ENCODE measurements at places on chromosomes 4 and X. TPM values are rescaled to one million over a fixed set of nuclear protein-coding genes. Genes with fewer than 3 reads are reported as not detected.

CAMK2D gene
- total RNA-seq: 156 TPM

ARHGAP6 gene
- 1.8 TPM for total RNA-seq

SOX3 gene
- not detected for total RNA-seq

SPP1 gene
- total RNA-seq: 0.18 TPM

HELT gene
- not detected for total RNA-seq

PTCHD1 gene
- total RNA-seq: not detected

CCDC149 gene
- total RNA-seq: 7.0 TPM

RTL3 gene
- total RNA-seq: 1.1 TPM

STK32B gene
- total RNA-seq: 5.8 TPM

FHIP1A gene
- total RNA-seq: 0.18 TPM

USO1 gene
- 121 TPM for total RNA-seq

DNA sequence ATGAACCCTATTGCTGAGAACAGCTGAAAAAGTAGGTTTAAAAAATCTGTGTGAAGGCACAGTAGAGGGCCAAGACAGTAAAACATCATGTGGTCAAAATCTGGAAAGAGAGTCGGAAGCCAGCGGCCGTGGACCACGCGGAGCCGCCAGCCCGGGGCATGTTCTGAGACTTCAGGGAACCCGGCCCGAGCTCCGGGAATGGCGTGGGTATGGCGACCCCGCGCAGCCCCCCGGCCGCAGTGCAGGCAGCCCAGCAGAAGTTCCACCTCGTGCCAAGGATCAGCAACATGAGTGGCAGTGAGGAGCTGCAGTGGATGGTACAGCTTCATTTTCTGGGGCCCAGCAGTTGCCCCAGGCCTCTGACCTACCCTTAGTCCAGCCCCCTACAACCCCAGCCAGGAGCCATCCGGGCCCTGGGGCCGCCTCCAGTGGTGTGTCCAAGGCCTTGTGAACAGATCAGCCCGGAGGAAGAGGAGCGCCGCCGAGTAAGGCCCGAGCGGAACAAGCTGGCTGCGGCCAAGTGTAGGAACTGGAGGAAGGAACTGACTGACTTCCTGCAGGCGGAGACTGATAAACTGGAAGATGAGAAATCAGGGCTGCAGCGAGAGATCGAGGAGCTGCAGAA lies 94.2 kb downstream of the LARP1B start:
- no peak for DNase-seq

DNA sequence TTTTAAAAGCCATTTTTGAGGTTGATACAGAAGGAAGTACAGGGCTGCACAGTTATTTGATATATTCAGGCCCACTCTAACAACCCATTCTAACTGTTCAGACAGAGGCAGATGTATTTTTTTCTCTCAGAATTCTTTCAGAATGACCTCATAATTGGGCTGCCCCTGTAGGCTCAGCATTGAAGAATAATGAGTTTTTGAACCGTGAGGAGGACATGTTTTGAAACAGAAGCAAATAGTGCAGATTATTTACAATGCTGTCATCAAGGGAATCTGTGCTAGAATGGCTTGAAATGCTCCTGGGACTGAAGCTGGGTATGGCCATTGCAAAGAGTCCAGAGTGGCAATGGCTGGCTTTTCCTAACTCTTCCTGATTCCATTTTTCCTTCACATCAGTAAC lies 158.1 kb downstream of the SOX3 start:
- DNase-seq: no peak

- DNase-seq: no peak
Measured at GRCh38 chr4:17995165-17995564, 26.4 kb downstream of the LCORL start.

DNA sequence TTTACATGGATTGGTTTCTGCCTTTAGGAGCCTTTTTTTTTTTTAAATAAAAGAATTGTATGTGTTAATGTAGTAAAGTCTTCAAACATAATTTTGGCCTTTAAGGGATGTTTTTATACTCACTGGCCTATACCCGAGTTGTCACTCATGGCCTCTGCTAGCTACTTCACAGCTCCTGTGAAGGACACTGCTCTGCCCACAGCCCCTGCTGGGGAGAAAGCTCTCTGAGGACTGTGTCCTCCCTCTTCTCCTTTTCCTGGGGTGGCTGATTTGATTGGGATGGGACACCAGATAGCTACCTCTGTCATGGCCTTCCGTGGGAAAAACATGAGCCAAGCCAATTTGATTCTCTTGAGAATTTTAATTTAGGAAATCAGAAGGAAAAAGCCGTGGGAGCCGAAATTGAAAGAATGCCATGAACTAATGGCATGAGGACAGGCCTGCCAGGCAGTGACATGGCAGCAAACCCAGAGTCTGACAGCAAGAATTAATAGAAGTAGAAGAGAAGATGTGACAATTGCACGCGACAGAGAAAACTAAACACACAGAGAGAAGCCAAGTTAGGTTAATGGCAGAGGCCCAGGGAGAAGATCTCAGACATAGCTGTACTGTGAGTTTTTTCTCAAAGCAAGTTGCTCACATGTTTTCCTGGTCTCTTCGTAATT lies 81.4 kb downstream of the ARHGAP10 start:
- no peak for DNase-seq

DNA sequence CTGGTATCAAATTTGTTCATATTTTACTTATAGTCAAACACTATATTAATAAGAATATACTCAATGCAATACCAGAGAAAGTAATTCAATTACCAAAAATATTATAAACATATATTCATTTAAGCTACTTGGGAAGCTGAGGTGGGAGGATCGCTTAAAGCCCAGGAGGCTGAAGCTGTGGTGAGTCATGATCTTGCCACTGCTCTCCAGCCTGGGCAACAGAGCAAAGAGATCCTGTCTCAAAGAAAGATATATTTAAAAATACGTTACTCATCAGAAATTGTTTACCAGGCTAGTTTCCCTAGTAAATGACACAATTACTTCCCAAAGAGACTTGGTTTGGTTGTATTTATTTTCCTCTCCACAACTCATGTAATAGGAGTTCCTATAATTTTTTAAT lies 433.6 kb downstream of the GASK1B start:
- no peak for DNase-seq

DNA sequence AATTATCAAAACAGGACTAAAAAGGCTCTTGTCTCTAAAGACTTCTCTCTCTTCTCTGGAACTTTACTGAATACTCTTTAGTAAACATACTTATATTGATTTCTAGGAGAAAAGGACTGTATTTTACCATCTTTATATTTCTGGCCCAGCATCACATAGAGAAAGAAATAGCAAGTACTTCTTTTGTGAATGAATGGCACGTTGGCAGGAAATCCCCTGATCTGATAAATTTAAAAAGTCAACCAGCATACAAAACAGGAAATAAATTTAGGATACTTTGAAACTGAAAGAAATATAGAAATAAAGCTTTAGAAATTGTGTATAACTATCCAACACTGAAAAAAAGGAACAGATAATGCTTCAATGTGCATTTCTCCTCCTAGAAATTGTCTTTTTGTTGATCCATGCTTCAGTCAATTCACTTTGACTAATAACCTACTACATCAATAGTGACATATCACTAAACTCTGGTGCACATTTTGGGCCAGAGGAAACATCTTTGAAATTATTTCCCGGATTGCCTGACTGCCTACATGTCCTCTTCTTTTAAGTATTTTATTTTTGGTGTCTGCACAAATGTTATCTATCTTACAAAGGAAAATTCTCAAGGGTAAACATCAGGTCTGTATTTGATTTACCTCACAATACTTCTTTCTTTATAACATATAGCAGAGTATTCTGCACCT lies 183.5 kb upstream of the FSTL5 start:
- DNase-seq: no peak

DNA sequence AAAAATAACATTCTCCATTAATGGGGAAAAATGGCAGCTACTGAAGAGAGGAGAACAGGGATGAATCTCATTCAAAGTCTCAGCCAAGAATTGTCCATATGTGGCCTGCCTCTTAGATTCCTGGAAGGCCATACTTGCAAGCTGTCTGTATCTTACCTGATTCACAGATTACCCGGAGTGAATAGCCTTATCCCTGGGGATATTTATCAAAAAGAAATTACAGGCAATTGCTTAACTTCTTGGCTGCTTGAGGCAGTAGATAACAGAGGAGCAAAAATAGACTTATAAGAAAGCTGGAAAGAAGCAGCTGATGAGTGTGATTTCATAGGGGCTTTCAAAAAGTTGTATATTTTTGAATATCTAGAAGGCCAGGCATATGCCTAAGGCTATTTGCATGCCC lies 68.8 kb upstream of the PPP1R2C start:
- DNase-seq: no peak

GRCh38 chr4:22202975-22203710 lies 254.6 kb upstream of the KCNIP4 start:
- DNase-seq: no peak

- no peak for DNase-seq
Measured at GRCh38 chr4:1980561-1981041, 28.2 kb downstream of the NELFA start.

DNA sequence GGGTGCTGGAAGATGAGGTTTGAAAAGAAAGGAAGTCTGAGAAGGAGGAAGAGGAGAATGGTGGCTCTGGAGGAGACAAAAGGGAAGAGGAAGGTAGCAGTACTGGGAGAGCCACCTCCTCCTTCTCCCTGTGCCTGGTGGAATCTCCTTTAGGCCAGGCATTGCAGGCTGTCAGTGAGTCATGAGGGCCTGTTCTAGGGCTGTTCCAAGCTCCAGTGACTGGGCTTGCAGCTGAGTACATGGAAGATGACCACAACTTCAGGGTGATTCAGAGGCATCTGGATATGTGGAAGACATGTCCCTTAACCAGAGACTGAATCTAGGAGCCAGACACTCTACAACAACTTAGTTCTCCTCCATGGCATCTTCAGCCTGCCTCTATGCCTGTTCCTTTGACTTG lies 107.8 kb downstream of the EFNB1 start:
- DNase-seq: peak; percentile 92

DNA sequence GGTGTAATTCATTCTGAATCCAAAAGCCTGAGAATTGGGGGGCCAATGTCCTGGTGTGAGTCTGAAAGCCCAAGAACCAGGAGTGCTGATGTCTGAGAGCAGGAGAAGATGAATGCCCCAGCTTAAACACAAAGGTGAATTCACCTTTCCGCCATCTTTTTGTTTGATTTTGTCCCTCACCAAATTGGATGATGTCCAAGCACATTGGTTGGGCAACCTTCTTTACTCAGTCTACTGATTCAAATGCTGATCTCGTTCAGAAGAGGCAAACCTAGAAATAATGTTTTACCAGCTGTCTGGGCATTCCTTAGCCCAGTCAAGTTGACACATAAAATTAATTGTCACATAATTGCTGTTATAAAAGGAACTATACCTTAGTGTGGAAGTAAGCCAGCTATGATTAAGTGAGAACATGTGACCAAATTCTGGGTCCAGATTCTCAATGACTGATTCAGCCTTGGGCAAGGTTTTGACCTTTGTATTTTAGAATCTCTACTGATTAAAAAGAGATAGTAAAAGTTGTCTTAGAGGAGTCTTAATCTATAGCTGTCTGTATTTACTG lies 34.5 kb upstream of the SLC4A4 start:
- DNase-seq: no peak

- DNase-seq: no peak
Measured at GRCh38 chrX:68659786-68660185, 12.3 kb downstream of the STARD8 start.

GRCh38 chr4:108018040-108018883 lies 28.6 kb downstream of the HADH start:
- peak; percentile 77 for DNase-seq

DNA sequence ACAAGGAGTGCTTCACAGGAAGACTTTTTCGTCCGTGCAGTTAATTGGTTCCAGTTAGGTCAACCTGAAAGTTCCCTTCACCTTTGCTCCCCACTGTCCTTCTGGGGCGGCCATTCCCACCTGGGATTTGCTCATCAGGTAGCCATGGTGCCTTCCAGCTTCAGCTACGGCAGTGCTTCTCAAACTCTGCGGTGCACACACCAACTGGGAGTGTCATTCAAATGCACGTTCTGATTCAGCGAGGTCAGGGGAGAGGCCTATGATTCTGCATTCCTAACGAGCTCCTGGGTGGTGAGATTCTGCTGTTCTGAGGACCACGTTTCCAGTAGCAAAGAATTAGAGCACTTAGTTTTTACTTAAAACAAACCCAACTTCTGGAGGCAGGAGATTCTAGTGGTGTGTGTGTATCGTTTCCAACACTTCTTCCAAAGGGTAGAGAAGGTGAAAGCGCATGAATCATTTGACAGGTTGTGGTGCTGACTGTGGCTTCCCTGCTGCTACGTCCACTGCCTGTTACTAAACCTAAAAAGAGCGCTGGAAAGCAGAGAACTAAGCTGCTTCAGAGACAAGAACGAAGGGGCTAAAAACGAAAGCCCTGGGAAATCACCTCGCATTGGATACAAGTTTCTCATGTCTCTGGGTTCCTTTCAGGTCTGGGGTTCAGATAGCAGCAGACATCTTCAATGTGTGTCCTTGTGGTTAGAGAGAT lies 4.7 kb upstream of the HELT start:
- DNase-seq: peak; percentile 12

- DNase-seq: no peak
Measured at GRCh38 chrX:57074458-57074857, 46.9 kb downstream of the SPIN2B start.

DNA sequence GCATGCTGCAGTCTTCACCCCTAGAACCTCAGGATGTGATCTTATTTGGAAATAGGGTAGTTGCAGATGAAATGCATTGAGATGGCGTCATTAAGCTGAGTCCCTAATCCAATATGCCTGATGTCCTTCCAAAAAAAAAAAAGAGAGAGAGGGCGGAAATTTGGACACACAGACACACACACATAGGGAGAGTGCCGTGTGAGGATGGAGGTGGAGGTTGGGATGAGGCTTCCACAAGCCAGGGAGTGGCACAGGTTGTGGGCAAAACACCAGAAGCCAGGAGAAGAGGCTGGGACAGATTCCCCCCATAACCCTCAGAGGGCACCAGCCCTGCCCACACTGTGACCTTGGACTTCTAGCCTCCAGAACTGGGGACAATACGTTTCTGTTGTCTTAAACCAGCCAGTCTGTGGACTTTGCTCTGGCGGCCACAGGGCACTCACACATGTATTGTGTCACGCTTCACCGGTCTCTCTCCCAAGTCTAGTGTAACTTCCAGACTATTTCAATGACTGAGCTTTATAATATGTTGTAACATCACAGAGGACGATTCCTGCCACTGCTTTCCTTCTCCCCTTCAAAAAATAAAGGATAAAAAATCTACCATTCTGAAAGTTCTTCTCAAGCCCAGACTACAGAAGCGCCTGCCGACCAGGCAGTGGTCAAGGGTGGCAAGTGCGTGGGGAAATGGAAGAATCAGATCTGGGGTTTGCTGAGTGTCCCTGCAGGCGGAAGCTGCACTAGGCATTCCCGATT lies 35.8 kb upstream of the MAN2B2 start:
- no peak for DNase-seq

DNA sequence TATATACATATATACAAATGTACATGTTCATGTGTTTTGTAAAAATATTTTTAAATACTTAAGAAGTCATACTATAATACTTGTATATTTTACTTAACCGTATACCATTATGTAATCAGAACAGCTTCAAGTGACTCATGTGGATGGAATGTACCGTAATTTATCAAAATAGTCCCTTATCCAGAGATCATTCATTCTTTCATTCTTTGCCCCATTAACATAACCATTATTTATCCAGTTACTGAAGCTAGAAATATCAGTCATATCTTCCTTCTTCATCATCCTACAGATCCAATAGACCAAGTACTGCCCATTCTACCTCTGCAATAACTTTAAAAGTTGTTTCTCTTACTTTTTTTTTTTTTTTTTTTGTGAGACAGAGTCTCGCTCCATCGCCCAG lies 164.2 kb downstream of the MAB21L2 start:
- peak; percentile 65 for DNase-seq

- no peak for DNase-seq
Measured at GRCh38 chrX:40418813-40419195, 162.0 kb upstream of the ATP6AP2 start.

All from IMR-90 (cell line).